K562 (cell line): ENCODE measurements at places on chromosomes 11 and 22.

DNA sequence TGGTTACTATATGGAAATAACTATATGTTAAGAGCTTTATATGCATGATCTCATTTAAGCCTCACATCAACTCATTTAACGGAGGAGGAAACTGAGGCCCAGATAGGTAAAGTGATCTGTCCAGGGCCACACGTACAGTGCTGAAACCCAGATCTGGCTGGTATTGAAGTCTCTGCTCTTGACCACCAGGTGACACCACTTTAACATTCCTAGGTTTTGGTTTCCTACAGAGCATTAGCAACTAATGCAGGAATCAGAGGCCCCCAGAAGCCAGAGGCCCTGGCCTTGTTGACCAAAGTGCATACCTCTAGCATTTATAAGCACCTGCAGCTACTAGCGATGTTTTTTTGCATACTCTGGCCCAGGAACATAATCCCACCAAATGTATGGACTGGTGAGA lies 12.9 kb upstream of the LIMK2 start:
- DNase-seq = no peak

DNA sequence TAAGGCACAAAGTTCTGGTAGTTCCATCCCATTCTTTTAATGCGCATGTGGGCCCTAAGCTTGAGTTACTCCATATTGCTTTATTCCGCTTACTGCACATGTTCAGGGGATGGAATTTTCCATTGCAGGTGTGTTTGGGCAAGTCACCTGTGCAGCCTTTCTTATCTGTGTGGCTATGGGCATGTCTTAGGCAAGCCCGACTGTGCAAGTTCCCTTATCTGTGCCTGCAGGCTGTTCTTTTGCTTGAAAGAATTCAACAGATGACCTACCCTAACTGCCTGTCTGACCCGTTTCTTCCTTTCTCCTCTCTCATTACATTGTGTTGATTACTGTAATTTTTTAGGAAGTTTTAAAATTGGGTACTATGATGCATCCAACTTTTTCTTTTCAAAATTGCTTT lies 363.6 kb downstream of the TTC28 start:
- DNase-seq = peak; percentile 29

DNA sequence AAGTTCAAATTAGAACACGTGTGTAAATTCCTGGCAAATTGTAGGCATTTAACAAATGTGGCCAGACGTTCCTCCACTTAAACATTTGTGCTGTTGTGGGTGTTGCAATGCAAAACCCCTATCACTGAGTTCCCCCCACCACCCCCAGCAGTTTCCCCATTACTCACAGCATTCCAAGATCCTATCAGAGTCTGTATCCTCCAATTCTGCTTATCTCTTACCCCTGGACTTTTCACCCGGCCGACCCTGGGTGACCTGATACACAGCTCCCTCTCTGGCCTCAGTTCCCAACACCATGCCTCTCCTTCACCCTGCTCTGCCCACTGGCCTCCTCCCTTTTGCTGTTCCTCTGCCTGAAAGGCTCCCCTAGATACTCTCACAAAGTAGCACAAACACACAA lies 31.4 kb upstream of the AQP11 start:
- peak; percentile 5 for DNase-seq

- no peak for DNase-seq
Observed at GRCh38 chr11:71940561-71941219, 11.8 kb downstream of the RNF121 start.

- no peak for DNase-seq
Observed at GRCh38 chr11:125777309-125777708, 1.3 kb downstream of the PATE2 start.

DNA sequence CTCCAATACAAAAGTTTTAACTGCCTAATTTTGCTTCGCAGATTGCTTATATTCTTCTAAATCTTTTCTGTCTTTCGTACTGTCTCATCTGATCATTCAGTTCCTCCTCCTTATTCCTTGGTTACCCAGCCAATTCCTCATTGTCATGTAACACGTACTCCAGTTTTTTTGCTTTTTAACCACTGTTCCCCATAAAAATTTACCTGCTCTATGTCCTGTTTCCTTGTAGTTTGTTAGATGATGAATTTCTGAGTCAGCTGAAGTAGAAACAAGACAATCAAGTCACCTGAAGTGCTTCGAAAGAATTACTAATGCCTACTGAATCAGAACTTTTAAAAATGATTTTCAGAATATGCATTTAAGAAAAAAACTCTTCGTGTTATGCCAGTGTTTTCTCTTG lies 150.6 kb downstream of the CNTN5 start:
- DNase-seq = no peak

- no peak for DNase-seq
Observed at GRCh38 chr22:39132871-39133524, 19.5 kb downstream of the CBX7 start.

DNA sequence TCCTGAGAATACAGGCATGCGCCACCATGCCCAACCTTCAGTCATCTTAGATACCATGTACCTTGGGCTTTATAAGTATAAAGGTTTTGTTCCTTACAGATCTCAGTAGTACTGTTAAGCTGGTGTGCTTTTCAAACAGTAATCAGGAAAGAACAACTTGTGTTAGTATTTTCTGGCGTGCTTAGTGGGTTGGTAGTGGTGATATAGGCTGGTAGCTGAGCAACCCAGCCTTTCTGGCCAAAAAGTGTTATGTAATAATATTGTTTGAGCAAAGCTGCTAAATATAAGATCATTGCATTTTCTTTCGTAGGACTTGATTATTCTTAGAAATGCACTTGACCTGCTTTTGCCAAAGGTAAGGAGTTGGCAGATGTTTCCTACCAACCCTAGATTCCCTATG lies 6.5 kb downstream of the ADSL start:
- no peak for DNase-seq

DNA sequence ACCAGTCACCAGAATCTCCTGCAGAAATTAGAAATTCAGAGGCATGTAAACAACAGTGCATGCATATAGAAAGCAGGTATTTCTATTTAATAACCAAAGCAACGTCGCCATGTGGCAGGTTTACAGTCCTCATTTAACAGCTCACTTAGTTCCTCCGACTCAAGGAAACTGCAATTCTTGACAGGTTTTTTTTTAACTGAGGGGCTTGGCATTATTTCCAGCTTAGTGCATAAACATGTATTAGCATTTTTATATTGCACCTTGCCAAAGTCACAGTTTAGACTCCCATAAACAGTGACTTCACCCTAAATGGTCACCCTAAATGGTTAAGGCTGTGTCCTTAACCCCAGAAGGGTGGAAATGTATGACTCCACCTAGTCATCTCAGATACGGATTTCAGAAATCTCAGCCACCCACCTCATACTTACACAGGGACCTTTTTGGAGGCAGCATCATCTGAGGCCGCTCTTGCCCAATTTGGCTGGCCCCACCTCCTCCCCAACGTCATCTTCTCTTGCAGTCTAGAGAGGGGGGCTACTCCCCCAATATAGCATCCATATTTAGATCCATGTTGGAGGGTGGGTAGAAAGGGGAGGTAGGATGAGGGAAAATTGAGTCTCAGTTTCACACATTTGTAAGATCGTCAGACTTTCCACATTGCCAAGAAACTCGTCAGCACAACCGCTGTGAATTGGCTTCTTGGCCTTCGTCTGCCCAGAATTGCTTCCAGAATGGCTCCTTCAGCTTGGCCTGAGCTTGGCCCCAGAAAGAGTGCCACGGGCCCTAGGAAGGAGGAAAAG lies 31.8 kb upstream of the SLC35C1 start:
- DNase-seq = no peak

DNA sequence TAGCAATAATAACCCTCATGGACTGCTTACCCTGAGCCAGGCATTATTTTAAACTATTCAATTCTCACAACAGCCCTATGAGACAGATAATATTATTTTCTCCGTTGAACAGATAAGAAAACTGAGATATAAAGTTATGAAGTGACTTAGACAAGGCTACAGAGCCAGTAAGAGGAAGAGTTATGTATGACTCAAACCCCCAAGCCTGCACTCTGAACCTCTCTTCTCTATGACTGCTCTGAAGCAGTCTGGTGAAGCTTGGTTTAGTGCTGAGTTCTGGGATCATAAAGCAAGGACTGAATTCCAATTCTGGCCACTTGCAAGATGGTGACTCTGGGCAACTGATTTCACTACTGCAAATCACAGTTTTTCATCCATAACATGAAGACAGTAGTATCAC lies 34.5 kb downstream of the TNKS1BP1 start:
- no peak for DNase-seq

DNA sequence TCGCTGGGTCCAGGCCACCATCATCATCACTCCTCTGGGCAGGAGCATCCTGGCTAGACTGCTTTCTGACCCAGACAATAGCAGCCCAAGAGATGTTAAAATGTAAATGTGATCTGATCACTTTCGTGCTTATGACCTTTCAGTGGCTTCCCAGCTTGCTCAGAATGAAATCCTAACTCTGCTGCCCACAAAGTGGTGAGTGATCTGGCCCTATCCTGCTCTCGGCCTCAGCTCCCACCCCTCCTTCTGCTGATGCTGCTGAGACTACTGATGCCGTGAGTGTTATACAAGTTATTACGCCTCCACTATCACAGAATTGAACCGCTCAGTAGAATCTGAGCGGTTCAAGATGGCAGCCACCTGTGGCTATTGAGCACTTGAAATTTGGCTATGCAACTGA lies 26.2 kb downstream of the ELF5 start:
- DNase-seq = no peak

GRCh38 chr11:20321177-20321576 lies 42.3 kb upstream of the HTATIP2 start:
- DNase-seq = no peak

- no peak for DNase-seq
Observed at GRCh38 chr11:131924001-131924400, 553.6 kb downstream of the NTM start.

- no peak for DNase-seq
Observed at GRCh38 chr11:723120-723883, 17.3 kb downstream of the EPS8L2 start.

DNA sequence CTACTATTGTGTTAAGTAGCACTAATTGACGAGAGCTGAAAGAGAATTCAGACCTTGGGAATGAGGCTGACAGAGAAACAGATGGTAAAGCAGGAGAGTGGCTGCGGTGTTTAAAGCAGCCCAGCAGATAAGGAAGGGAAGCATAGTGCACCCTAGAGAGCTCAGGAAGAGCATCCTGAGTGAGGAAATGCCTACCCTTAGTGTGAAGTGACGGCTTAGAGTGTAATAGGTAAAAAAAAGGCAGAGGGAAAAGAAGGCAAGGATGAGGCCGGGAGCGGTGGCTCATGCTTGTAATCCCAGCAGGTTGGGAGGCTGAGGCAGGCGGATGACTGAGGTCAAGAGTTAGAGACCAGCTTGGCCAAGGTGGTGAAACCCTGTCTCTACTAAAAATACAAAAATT lies 22.4 kb upstream of the ETS1 start:
- DNase-seq = no peak

DNA sequence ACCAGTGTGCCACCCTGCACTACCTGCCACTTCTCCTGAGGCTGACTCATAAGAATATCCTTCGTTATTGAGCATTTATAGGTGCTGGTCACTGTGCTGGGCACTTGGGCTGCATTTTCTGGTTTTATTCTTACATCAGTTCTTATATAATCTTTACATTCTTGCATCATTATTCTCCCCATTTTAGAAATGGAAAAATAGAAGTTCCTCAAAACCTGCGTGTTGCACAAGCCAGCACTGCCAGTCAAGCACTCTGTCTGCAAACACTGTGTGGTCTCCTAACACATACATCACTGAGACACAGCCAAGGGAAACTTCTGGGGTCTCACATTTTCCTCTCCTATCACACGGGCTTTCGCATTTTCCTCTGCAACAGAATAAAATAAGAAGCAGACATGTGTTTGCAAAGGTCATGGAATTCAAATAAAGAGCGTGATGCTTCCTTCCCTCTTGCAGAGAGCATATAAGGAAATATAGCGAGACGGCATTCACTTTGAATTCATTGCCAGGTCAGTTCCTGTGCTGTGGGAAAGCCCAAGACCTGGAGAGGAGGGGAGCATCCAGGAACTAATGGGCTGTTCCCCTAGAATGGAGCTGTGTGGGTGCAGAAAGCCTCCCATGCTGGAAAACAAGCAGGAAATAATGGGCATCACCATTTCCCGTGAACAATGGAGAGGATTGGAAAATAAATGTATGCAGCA lies 73.9 kb upstream of the SEZ6L start:
- no peak for DNase-seq

DNA sequence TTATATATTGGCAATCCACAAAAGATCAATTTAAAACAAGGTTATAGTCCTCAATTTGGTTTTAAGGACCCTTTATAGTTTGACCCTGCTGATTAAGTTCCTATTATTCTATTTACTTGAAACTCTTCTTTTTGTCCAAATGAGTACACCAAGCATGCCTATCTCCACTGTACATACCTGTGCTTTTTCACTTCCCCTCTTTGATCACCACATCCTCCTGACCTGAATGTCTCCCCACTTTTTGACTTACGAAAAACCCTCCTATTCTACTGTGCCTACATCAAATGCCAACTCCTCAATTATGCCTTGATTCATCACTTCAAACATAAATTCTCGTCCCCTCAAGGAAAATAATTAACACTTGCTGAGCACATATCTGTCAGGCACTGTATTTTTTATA lies 113.5 kb downstream of the SOX6 start:
- no peak for DNase-seq

- DNase-seq = no peak
Observed at GRCh38 chr22:20384865-20385264, 9.1 kb upstream of the ZNF74 start.

GRCh38 chr22:49812838-49813237 lies 14.8 kb downstream of the BRD1 start:
- DNase-seq = no peak

DNA sequence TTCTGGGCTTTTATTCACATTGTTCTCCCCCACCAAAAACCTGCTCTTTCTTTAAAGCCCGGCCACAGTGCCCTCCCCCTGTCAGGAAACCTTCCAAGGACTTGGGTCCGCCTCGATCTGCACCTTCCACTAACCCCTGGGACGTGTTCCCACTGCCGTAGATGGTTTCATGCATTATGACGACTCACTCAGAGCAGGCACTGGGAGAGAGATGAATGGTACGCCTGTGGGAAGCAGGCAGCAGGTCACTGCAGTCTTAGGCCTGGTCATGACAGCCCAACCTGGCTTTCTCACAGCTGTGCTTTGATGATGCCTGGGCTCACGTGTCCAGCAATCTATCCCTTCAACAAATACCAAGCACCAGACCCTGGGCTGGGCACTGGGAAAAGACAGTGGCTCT lies 115.7 kb downstream of the WNT7B start:
- DNase-seq = no peak

DNA sequence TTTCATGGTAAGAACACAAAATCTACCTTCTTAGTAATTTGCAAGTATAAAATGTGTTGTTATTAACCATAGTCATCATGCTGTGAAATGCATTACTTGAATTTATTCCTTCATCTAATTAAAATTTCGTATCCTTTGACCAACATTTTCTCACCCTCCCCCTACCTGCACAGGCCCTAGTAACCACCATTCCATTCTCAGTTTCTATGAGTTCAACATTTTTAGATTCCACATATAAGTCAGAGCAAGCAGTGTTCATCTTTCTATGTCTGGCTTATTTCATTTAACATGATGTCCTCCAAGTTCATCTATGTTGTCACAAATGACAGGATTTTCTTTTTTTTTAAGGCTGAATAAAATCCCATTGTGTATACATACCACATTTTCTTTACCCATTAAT lies 43.5 kb upstream of the CCDC179 start:
- no peak for DNase-seq

GRCh38 chr22:29786031-29786430 lies 18.9 kb downstream of the UQCR10 start:
- DNase-seq = no peak
